T47D (cell line): ENCODE measurements at places on chromosomes 1 and 21.

DNA sequence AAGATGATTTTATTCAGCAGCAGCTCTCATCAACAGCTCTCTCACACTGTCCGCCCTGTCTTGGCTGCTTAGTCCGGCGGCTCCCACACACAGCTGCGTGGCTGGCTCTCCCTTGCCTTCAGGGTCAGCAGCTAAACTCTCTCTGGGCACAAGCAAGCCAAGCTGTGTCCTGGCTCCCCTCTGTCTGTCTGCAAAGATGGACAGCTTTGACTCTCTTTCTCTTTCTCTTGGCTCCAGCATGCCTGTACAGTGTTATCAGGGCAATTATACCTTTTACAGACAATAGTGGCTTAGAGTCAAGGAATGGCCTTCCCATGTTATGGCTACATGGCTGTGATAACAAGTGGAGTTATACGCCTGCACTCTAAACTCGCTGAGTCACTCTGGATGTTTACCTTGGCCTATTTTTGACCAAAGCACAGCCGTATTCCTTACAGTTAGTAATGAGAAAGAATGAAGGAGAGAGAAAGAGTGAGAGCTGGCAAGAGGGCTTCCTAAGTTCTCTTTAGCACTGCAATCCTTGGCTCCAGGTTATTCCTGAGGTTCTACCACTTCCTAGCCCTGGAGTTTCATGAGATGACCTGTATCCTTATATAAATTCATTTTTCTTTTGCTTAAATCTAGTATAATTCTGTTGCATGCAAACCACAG lies 59.9 kb upstream of the ZSWIM5 start:
- no peak for DNase-seq

DNA sequence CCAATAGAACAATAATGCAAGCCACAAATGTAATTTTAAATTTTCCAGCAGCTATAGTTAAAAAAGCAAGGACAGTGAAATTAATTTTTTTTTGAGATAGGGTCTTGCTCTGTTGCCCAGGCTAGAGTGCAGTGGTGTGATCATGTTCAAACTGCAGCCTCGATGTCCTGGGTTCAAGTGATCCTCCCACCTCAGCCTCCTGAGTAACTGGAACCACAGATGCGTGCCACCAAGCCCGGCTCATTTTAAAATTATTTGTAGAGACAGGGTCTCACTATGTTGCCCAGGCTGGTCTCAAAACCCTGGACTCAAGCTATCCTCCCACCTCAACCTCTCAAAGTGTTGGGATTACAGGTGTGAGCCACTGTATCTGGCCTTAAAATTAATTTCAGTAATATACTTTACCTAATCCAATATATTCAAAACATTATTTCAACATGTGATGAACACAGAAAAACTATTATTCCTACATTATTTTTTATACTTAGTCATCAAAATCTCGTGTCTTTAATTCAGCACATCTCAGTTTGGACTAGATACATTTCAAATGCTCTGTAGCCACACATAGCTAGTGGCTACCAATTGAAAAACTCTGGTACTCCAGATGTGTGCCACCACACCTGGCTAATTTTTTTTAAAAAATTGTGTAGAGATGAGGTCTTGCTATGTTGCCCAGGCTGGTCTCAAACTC lies 10.8 kb upstream of the ID3 start:
- no peak for DNase-seq

DNA sequence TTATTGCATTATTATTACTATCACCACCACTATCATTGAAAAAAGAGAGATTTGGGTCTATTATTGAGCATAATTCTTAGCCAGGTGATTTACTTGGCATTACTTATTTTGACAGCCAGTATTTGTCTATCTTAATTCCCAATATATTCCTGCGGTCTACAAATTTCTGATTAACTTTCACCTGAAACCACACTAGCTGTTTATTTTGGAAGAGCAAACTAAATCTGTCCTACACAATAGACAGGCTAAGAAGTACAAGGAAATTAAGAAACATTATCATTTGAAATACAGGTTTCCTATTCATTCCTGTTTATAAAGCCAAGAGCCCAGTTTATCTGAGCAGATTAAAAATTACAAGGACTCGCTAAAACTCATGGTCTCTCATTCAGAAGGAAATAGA lies 6.9 kb upstream of the LYST start:
- DNase-seq, result no peak

- no peak for DNase-seq
Observed at GRCh38 chr1:108316545-108316944, 72.7 kb upstream of the NBPF4 start.

- DNase-seq, result no peak
Observed at GRCh38 chr1:26618561-26618960, 77.3 kb upstream of the ARID1A start.

- no peak for DNase-seq
Observed at GRCh38 chr1:96944432-96945092, 223.0 kb downstream of the PTBP2 start.

DNA sequence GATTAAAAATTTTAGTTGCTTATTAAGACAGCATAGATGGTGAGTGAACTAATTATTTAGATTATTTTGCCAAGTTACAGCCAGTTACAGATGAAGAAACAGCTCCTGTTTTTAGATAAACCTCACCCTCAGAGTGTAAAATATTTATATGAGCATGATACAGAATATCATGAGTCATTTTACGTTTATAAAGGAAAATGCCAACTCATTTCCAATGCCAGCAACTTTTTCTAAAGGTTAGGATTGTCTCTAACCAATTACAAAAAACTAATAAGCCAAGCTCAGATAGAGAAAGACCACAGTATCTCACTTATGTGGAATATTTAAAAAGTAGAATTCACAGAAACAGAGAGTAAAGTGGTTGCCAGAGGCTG lies 590.1 kb downstream of the LTN1 start:
- no peak for DNase-seq

DNA sequence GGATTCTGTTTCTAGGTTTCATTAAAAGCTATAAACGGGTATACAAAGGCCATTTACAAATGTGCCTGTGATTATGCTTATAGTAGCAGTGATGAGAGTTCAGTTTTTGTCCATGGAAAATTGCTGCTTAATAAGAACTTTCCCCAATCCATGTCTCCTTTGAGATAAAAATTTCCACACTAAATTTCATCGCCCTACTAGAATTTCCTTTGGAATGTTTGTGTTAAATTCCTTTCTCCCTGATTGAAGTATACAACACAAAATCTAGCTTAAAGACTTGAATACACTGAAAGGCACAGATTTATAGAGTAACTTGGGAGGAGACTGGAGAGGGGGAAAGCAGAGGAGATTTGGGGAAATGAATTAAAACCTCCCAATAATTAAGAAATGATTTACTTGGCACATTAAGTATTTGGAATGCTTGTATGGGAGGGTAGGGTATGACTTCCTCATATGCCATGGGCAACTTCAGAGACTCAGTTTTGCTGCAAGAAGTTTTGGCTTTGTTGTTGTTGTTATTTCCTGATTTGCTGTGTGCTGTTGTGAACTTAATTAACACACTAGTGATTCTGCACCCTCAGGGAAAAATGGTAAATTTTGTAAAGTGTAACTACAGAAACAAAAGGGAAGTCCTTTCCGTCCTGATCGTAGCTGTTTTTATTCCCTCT lies 157.6 kb upstream of the LMO4 start:
- no peak for DNase-seq

- DNase-seq, result no peak
Observed at GRCh38 chr1:172699111-172699510, 40.2 kb downstream of the FASLG start.
